ENCODE measurements at places on chromosomes 2 and 18.

- DNase-seq: no peak
Measured at GRCh38 chr2:172489681-172490080, 62.3 kb downstream of the ITGA6 start.

DNA sequence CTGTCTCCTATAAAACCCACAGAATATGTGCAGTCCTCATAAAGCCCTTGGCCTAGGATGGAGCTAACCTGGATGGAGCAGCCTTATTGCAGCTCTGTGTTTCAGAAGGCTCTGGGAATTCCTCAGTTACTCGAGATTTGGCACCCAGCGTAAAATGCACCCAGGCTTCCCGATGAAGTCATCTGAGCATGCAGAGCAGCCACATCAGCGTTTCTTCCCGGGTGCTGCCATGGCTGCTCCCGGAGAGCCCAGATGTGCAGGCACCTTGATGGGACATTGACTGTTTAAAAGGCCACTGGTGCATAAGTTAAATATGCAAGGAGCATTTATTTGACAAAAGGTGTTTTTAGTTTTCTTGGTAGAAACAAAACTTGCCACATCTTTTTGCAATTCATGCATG is 115.2 kb downstream of the MBP start:
- no peak for DNase-seq

DNA sequence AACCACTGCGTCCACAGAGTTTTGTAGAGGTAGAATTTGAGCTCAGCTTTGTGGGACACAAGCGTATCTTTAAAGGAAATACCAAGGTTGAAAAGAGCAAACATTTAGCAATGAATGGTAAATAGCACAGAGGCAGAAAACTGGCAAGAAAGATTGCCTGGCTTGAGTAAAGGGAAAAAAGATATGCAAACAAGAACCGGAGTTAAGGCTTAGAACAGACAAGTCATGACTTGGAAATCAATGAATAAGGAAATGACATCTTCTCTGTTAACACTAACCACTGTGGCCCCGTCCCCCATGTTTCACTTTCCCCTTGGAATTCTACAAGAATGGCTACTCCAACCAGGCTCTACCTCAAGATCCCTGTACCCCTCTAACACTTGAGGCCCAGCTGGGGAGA is 3.8 kb downstream of the STAM2 start:
- no peak for DNase-seq

DNA sequence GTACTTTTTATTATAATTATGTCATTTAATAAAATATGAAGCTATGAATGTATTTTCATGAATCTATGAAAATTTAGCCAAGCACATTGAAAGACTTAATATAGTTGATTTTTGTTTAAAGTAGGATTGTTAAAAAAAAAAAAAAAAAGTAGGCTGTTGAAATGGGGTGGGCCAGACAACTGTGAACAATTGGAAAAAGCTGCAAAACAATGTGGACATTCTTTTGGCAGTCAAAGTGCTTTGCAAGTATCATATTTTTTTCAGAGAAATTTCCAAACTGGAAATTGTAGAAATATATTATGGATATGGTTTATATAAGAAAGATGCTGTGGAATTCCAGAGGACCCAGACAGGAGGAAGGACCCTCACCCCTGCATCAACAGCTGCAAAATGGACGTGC is 82.1 kb downstream of the ETAA1 start:
- DNase-seq: no peak
